Stimulated activated CD4-positive, alpha-beta T cell treated with anti-CD3 and anti-CD28 coated beads, Interleukin-15, amount 100 ng/mL, for 1 hour (primary cell): ENCODE measurements at places on chromosomes 3 and 15.

- no peak for DNase-seq
Measured at GRCh38 chr3:37256447-37256846, 82.1 kb upstream of the LRRFIP2 start.

DNA sequence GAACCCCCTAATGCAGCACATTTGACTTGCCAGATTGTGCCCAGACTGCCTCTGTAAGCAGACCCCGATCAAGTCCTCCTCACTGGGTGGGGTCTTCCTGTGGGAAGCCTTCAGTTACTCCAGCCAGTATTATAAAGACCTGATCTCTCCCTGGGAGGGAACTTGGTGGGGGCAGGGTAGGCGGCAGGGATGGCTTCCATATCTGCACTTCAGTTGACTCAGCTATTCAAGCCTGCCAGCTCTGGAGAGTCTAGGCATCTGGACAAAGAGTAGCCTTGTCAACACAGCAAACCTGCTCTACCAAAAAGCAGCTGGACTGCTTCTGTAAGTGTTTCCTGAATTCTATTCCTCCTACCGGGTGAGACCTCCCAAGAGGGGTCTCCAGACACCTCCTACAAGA, 21.0 kb upstream of the SLC25A38 start:
- DNase-seq, result no peak

GRCh38 chr3:156390846-156391245, 164.1 kb downstream of the SSR3 start:
- DNase-seq, result no peak

GRCh38 chr15:79572691-79573404, 140.7 kb downstream of the MINAR1 start:
- no peak for DNase-seq

- DNase-seq, result no peak
Measured at GRCh38 chr3:119352863-119353527, 58.8 kb downstream of the ARHGAP31 start.

- no peak for DNase-seq
Measured at GRCh38 chr3:123005291-123005690, 22.3 kb downstream of the SEMA5B start.

DNA sequence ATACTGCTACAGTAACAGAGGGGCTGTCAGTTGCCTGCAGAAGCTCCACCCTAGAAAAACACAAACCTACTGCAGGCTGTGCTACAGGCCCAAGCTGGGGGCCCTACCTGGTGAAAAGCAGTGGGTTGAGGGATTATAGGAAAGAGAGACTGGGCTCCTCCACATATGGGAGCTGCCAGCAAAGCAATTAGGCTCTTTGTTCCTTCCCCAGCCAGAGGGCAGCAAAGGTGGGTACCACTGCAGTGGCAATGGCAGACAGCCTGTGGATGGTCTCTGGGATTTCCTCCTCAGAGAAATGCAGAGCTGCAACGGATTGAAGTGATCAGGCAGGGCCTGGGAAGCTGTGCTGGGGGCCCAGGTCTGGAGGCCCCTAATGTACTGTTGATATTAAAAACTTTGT, 19.1 kb upstream of the DNAAF4 start:
- no peak for DNase-seq

- DNase-seq, result no peak
Measured at GRCh38 chr3:10345911-10346310, 25.0 kb upstream of the SEC13 start.

GRCh38 chr3:52456169-52456799, 880 bp downstream of the NISCH start:
- no peak for DNase-seq

DNA sequence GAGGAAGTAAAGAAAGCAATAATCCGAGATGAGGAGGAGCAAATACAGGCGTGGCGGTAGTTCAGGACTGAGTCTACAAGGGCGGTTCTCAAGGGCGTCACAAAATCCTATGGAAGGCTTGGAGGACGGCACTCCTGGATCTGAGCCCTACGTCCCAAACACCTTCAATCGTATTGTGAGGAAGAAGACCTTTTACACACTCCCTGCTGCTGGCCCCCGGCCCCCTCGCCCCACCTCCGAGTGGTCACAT, 747 bp downstream of the PLD1 start:
- DNase-seq, result no peak
